ENCODE measurements at places on chromosomes 1 and 21.

DNA sequence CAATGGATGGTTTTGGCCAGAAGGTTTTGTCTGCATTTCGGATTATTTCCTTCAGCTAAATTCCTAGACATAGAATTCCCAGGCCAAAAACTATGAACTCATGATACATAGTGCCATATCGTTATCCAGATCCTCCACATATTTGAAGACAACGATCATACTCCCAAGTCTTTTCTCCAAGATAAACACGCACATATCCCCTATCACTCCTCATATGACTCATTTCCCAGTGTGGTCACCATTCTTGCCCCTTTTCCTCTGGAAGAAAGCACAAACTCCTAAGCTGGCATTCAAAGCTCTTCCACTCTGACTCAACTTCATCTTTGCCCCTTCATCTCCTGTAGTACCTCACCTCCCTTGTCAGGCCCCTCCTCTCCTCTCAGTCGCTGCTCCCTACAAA lies 277.6 kb downstream of the PLPP3 start:
- DNase-seq = no peak

GRCh38 chr1:55317673-55318072 lies 102.5 kb upstream of the USP24 start:
- no peak for DNase-seq

DNA sequence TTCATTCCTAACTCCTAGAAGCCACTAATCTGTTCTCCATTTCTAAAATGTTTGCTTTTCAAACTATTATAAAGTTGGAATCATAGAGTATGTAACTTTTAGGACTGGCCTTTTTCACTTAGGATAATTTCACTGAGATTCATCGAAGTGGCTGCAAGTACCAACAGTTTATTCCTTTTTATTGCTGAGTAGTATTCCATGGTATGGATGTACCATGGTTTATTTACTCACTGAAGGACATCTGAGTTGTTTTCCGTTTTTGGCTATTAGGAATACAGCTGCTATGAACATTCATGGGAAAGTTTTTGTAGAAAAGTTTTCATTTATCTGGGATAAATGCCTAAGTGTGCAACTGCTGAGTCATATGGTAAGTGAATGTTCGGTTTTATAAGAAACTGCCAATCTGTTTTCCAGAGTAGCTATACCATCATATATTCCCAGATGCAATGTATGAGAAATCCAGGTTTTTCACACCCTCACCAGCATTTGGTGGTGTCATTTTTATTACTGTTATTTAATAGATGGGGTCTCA lies 66.3 kb downstream of the SLC27A3 start:
- no peak for DNase-seq

DNA sequence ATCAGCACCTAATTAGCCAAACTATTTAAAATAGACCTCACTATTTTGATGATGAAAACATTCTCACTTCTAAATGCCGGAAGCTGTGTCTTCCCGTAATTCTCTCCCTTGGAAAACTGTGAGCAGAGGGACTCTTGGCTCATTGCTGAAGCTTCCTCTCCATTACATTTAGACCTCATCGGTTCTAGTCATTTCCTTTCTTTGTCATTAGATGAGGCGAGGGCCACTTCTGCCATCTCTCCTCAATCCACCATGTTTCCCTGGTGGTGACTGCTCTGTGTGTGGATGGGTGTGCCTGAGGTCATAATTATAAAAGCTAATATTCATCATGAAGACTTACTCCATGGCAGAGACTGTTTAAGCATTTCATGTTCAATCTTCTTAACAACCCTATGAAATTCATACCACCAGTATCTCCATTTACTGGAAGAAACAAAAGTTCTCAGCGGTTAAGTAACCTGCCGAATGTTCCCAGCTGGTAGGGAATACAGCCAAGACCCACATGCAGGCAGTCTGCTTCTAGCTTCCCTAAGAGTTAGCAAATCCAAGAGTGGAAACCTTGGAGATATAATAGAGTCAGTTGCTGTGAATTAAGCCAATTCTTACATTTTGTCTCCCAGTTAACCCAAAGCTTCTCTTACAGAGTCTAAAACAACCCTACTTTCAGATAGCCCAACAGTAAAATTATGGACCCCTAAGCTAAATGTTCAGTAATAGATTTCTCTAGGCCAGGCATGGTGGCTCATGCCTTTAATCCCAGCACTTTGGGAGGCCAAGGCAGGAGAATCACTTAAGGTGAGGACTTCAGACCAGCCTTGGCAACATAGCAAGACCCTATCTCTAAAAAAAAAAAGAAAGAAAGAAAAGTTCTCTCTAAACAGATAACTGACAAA lies 156.2 kb downstream of the ZBTB18 start:
- peak; percentile 22 for DNase-seq

DNA sequence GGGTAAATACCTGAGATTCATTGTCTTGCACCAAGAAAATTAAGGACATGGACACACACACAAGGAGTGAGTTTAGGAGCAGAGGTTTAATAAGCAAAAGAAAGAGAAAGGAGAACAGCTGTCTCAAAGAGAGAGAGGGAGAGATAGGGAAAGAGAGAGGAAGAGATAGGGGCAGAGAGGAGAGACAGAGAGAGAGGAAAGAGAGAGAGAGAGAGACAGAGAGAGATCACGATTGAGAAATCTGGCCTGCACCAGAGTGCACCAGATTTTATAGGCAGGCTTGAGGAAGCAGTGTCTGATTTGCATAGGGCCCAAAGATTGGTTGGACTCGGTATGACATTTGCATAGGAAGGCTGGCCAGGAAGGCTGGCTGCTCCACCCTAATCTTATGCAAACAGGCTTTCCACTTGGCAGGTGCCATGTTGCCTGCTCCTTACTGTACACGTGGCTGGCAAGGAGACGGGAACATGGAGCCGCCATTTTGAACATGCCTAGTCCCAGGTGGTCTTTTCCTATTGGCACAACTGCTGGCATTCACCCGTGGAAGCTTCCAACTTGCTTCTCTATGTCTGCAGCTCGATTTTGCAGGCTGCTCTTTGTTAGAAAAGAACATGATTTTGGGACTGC lies 419.9 kb downstream of the ZP4 start:
- no peak for DNase-seq

DNA sequence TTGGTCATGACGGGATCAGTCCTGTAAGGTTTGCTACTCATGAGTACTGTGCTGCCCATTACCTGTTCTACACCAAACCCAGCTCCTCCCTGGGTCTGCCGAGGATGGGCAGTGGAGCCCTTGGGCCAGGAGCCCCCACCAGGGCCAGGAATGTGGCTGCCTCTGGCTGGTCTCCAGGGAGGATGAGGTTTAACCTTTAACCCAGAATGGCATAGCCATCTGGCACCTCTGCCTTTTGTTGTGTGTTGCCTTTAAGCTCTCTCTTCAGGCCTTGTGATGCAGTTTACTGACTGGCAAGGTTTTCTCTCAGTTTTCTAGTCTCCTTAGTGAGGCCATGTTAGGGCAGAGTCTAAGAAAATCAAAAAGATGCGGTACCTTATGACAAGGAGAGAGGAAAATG lies 38.6 kb downstream of the SIPA1L2 start:
- no peak for DNase-seq

DNA sequence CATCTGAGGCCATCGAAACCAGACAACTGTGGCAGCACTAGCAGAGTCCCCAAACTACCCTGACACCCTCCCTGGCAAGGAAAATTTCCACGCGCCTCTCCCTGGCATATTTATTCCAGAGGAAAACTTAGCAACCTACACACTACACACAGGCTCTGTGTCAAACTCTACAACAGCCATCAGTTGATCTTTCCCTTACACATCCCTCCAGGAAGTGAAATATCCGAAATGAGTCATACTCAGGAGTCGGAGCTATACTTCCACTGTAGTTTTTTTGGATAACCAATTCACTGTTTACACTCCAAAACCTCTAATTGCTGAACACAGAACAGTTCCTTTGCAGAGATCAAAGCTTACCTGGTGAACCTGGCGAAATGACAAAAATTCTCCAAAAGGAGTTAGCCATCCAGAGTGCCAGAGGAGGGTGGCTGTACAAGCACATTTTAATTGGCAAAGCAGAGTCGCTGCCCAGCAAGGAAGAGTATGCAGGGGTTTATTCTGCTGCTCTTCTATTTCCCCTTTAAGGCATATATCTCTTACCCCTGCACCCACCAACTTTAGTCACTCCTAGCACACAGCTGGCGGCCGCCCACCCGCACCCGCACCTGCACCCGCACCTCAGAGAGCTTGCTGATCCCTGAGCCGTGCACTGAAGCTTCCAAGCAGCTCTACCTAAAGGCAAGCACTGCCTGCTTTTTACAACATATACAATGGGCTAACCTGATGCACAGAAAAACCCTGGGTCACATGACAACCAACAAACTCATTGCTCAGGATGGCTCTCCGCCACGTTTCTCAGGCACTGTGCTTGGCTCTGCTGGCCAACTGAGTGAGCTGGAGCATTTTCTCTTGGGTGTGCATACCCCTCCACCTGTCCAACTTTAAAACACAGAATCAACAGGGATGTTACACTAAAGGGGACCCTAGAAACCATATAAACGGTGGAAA lies 54.9 kb downstream of the CAPZB start:
- DNase-seq = no peak

DNA sequence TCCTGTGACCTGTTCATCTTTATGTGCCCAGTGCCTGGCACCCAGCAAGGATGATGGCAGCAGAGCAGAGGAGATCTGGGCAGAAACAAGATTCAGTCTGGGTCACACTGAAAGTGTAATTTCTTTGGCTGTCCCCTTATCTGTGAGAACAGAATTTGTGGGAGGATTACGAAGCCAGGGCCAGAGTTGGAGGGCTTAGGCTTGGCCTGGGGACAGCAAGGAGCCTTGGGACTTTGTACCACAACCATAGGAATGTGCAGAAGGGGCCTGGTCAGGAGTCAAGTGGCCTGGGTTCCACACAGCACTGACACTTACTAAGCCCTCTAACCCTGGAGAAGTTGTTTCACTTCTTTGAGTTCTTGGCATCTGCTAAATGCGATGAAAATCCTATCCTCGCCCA lies 12.8 kb downstream of the PMVK start:
- no peak for DNase-seq

- DNase-seq = no peak
Observed at GRCh38 chr1:184036517-184036949, 995 bp downstream of the COLGALT2 start.

GRCh38 chr1:247111259-247111699 lies 7.1 kb upstream of the ZNF669 start:
- no peak for DNase-seq

DNA sequence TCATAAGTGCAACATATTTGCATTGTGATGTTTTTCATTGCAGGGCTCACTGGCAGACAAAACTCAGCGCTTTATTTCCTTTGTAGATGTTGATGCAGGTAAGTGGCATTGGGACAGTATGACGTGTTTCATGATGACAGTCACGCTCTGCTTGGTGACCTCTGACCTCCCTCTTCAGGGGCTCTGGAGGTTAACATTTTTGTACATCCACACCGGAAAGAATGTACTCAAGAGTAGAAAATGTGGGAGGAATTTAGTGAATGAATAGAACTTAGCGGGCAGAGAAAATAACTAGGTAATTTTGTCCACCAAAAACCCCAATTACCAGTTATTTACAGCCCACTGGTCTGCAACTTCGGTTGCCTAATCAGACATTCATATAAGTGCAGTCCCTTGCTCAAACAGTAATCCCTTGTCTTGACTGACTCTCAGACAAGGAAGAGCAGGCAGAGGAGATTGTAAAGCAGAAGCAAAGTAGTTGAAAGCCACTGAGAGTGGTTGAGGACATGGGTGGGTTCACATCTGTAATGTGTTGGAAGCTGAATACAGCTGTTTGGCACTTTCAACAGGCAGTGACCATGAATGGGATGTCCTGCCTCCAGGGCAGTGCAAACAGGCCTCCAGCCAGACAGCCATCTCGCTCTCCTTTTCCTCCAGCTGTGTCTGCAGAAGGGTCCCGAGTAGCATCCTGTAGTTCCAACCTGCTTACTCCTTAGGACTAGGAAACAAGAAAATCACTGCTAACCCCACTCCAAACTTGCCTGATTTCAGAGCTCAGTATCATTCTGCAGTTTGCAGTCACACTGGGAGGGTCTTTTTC lies 188.9 kb downstream of the NRIP1 start:
- no peak for DNase-seq
